ENCODE measurements at places on chromosomes 2 and 18. TPM values are rescaled to one million over a fixed set of nuclear protein-coding genes. Genes with fewer than 3 reads are reported as not detected.

- DNase-seq, result peak; percentile 47
Measured at GRCh38 chr2:240247241-240247867, 106.9 kb upstream of the OTOS start.

GRCh38 chr2:21256006-21256405 is 132.2 kb downstream of the TDRD15 start:
- peak; percentile 66 for DNase-seq

The POMC gene
- total RNA-seq, result 1.2 TPM

The BCL11A gene
- total RNA-seq, result 0.97 TPM

- no peak for DNase-seq
Measured at GRCh38 chr2:97840198-97840597, 126.8 kb downstream of the ZAP70 start.

GRCh38 chr18:79400091-79400590 is 4.4 kb downstream of the NFATC1 start:
- DNase-seq, result peak; percentile 91

Data from aorta (tissue), 5 donors.